ENCODE measurements at places on chromosomes 2 and 18.

DNA sequence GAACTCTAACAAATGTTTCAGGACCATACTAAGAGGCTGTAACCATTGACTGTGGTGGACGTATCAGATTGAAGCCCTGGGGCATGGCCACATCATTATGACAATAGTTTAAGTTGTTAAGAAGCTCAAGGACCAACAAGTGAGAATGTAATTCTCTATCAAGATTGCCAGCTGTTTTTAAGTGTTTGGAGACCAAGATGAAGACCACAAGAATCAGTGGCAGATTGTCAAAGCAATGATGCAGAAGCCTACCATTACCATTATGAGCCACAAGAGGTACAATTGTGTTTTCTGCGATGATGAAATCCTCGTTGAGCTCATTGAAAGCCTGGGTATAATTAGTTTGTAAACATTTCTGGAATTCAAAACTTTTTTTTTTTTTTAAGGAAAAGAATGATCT is 261.1 kb upstream of the ZEB2 start:
- no peak for DNase-seq

DNA sequence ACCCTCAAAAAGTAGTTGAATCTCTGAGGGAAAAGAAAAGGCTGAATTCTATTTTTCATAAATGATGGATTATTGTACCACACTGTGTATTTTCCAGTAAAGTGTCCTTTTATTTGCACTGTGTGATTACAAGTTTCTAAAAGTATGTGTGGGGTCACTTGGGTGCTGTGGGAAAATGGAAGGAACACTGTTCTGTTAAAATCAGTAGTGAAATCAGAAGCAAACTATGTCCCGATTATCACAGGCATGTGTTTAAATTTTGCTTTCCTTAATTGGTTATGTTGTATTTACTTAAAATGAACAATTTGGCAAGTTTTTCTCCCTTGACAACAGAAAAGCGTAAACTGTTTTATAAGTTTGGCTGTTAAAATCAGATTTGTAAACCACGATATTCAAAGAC is 353.1 kb downstream of the ARHGAP15 start:
- DNase-seq, result no peak

GRCh38 chr18:52000435-52000834 is 339.6 kb upstream of the DCC start:
- no peak for DNase-seq

- DNase-seq, result no peak
Observed at GRCh38 chr2:101986804-101987740, 4.7 kb upstream of the IL1R2 start.

DNA sequence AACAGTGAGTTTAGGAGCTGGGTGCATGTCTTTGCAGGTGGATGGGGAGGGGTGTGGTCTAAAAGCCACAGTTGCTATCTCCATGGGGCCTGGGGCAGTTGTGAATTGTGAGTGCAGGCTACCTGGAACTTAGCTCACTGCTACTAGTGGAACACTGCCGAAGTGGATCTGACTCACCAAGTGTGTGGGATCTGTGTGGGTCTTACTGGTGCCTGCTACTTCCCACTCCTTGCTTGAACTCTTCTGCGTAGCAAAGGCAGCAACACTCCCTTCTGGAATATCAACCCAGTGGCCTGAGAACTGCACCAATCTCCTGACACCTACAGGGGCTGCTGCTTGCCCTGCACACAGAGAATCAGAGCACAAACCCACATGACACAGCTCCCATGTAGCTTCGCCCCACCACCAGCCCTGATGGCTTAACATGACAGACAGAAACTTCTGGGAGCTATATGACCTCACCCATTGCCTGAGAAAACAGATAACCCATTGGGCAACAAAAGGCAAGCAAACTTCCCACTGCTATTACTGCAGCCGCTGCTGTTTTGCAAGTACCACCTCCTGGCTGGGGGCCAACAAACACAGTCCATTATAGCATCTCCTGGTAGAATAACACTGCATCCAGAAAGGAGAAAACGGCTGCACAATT is 455.1 kb upstream of the DDX18 start:
- no peak for DNase-seq

GRCh38 chr18:48045744-48046143 is 115.3 kb upstream of the SMAD2 start:
- DNase-seq, result no peak

DNA sequence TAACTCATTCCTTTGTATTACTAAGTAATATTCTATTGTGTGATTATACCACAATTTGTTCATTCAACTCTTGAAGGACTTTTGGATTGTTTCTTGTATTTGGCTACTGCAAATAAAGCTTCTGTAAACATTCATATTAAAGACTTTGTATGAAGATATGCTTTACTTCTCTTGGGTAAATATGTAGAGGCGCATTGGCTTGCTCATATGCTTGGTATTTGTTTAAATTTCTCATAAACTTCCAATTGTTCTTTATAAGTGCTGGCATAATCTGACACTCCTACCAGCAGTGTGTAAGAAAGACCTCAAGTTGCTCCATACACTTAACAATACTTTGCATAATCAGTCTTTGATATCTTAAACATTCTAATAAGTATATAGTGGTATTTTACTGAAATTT is 792.8 kb upstream of the LRRTM1 start:
- DNase-seq, result no peak

DNA sequence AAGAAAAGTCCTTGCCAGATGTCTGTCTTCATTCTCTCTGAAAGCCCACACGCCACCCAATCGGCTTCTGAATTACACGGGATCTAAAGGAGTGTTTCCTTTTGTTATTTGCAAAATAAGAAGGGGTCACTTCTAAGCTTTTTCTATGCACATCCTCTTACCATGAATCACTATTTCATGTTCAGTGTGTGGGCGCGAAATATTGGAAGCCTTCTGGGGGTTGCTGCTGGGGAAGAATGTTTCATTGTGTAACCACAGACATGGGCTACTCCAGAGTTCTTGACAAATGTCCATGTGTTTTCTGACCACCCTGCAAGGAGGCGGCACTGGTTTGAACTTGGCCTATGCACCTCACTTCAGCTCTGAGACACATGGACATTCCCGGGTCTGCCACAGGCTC is 133.6 kb upstream of the APCDD1 start:
- DNase-seq, result no peak

GRCh38 chr2:224645722-224646121 is 60.6 kb upstream of the CUL3 start:
- DNase-seq, result no peak

DNA sequence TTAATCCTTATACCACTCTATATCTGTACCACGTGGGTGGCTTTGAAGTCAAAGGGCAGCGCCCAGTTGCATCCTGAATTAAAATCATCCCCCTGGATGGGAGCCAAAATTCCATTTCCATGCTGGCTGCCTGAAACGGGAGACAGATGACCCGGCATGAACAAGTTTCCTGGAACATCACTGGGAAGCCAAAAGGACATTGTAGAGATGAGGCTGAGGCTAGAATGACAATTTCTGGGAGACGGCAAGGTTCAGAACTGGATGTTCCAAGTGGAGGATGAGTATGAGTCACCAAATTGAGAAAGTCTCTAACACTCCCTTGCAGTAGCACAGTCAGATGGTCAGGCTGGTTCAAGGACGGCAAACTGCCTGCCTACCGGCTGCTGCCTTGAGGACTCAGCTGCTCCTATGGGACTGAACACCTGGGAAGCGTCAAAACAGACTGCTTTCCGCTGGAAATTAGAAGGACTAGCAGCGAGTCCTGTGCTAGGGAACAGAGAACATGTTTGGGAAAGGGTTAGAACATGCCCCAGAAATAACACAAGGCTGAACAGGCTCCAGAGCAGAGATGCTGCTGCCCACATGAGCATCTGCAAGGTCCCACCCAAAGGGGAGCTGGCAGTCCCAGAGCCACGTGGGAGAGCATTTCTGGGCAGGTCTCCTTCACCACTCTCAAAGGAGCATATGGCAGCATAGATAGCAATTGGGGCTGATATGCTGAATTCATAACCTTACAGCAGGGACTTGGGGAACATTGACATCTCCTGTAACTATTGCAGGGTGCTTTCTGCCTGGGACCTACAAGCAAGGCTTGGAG is 32.0 kb downstream of the YPEL5 start:
- no peak for DNase-seq

GRCh38 chr2:30078521-30078920 is 68.3 kb upstream of the YPEL5 start:
- DNase-seq, result no peak

DNA sequence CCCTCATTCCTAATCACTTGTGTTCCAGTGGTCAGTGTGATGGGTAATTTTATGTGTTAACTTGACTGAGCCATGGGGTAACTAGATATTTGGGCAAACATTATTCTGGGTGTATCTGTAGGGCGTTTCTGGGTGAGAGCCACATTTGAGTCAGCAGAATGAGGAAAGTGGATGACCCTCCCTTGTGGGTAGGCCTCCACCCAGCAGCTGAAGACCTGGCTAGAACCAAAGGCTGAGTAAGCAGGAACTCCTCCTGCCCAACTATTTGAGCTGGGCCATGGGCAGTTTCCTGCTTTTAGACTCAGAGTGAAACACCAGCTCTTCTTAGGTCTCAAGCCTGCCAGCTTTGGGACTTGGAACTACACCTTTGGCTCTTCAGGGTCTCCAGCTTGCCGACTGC is 141.8 kb downstream of the ACKR3 start:
- no peak for DNase-seq

DNA sequence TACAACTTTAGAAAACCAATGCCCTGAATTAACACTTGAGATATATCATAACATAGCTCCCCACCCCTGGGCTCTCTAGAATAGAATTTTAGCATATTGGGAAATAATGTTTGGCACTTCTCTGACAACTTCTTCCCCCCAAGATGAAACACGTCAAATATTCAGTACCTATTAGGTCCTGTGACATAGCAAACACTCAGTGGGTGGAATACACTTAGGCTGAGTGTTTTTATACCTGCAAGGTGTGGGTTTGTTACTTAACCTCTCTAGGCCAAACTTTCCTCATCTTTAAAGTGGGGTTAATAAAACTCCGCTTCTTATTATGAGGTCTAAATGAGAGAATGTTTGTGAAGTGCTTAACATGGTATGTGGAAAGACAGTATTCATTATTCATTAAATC is 56.1 kb downstream of the LAMA3 start:
- no peak for DNase-seq

DNA sequence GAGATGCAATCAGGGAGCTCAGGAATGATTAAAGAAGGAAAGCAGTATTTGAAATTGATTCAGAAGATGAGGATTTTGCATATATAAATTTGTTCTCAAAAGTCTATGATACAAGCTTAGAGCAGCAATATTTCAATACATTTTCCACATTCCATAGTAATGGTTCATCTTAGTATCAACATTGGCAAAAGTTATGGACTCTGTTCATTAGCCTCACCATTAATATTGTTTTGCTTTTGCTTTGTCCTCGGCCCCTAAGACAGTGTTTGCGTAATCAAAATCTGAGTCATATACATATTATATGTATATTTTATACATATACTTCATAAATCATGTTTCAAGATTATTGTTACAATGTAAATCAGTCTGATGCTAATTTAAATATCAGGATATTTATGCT is 176.6 kb downstream of the CNTNAP5 start:
- no peak for DNase-seq

- DNase-seq, result no peak
Observed at GRCh38 chr2:44351676-44352075, 9.6 kb downstream of the PREPL start.

DNA sequence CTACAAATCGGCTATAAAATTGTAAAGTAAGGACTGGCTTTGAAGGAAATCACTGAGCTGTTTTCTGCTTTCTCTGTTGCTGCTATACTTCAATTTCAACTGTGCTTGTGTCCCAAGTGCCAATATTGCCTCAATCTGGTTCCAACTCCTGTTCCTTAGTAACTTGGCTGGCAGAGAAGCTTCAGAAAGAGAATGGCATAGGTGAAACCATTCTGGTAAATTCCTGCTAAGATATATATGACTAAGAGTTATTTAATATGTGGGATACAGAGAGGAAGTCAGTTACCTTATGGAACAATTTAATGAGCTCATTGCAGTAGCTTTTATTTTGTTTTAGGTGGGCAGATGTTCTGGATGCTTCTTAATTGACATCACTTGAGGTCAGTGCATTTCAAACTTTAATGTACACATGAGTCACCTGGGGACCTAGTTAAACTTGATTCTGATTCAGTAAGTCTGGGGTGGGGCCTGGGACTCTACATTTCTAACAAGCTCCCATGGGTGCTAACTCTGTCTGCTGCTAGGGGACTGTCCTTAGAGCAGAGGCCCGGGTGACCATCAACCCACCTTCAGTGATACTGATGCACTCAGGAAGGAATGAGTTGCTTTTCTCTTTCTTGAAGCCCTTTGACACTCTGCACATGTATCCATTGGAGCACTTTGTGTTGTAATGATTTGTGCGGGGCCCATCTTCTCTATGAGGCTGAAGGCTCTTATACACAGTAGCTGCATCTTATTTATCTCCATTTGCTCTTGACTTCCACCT is 47.6 kb downstream of the LIPG start:
- no peak for DNase-seq

DNA sequence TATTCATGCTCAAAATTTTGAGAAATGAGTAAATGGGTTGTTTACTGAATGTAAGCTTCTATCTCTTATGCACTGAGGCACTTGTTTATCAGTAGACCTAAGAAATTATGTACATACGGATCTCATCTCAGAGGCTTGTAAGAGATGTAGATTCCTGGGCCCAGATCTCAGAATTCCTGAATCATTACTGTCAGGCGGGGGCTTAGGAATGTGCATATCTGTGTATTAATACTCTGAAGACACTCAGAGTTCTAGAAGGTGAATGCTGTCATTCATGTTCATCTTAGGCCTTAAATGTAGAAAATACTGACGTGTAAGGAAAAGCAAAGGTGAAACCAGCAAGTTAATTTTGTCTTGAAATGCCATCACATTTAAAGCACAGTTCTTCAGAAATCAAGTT is 169.6 kb downstream of the FMNL2 start:
- DNase-seq, result no peak

DNA sequence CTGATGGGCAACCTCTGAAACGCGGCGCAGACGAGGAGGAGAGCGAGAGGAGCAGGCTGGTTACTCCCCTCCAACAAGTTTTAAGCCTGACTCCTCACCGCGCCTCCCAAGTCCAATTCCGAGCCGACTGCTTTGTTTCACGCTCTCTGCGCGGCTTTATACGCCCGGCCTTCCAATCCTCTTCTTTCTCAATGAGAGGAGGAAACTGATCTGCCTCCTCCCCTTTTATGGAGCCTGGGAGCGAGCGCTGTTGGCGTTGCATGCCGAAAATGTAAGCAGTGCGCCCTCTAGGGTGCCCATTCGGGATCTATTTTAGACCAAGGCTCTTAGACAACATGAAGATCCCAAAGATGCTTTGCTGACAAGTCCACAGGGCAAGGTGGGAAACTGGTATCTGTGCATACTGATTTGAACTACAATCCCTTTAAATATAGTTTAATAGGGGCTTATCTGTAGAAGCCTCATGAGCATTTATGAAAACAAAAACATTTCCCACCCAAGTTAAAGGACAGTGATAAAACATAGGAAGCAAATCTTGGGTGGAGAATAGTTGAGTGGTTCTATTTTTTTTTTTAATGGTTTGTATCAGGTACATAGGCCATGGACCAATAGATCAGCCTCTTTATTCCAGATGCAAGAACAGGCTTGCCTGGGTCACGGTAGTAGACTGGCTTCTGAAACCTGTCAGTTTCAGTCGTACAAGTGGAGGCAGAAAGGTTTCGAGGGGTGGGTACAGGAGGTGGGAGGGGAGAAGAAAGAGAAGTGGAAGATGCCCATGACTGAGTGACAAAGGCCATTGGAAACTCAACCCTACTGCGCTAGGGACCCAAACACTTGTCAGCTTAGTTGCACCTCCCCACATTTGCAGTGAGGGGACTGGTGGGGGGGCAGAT is at the start of gene RND3:
TSS of gene RND3 (minus strand) at position 131 of the 893 bp plus-strand sequence. CDS start 250 bp downstream, outside the sequence.
- DNase-seq, result peak; percentile 79
